ENCODE measurements at places on chromosomes 12 and 14.

- no peak overlapping the region for H3K4me3 ChIP-seq
- H3K27me3 ChIP-seq: no peaks in the 10 kb centered on the region
- no peaks in the 10 kb centered on the region for H3K4me1 ChIP-seq
- DNase-seq: no peak
- no peaks in the 10 kb centered on the region for H3K36me3 ChIP-seq
These were observed 72.5 kb downstream of the NTN4 start for GRCh38 chr12:95718006-95718431.

DNA sequence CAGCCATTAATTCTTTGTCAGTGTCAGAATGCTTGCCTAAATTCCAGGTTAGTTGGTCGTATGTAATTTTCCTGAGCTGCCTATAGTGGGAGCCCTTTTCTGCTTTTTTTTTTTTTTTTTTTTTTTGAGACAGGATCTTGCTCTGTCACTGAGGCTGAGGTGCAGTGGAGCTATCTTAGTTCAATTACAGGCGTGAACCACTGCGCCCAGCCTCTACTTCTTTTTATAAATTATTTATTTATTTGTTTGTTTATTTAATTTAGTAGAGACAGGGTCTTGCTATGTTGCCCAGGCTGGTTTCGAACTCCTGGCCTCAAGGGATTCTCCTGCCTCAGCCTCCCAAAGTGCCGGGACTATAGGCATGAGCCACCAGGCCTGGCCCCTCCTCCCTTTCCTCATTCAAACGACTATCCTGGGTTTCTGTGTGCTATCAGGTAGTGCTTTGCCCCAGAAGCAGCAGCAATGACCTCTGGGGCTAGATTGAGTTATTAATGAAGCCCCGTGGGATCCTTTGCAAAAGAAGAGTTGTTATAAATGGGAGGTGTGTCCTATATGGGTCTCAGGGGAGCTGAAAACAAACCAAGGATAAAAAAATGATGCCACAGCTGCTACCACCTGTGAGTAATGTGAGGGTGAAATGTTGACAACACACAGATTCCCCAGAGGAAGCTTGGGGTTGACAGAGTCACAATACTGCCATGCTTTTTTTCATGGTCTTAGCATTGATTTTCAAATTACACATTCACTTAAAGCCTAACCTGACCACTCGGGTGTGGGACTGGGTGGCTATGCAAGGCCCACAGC, 34.6 kb upstream of the NFKBIA start:
- no peak overlapping the region for H3K27ac ChIP-seq
- H3K4me3 ChIP-seq: no peak overlapping the region
- H3K27me3 ChIP-seq: no peaks in the 10 kb centered on the region
- H3K4me1 ChIP-seq: peaks cover 2% of the 10 kb centered on the region
- H3K36me3 ChIP-seq: no peaks in the 10 kb centered on the region
- no peak for DNase-seq

GRCh38 chr12:93419388-93420034, 22.2 kb downstream of the UBE2N start:
- no peaks in the 10 kb centered on the region for H3K36me3 ChIP-seq
- H3K4me1 ChIP-seq: peaks cover 3% of the 10 kb centered on the region
- no peak overlapping the region for H3K4me3 ChIP-seq
- no peak for DNase-seq
- no peak overlapping the region for H3K27ac ChIP-seq

DNA sequence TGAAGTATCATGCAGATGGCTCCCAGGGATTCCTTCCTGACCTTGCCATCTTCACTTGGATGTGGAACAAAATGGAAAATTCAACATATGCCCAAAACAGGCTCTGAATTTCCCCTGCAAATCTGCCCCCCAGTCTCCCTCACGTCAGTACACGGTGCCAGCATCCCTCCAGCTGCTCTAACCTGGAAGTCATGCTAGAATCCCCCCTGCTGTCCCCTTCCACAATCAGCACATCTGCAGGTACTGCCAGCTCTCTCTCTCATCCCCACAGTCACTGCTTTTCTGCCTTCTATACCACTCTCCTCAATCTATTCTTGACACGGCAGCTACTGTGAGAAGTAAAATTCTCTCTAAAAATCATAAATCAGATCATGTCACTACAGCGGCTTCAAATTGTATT, 21.6 kb downstream of the GALNT6 start:
- DNase-seq: no peak
- H3K27me3 ChIP-seq: no peaks in the 10 kb centered on the region
- no peak overlapping the region for H3K4me3 ChIP-seq
- H3K27ac ChIP-seq: no peak overlapping the region
- no peaks in the 10 kb centered on the region for H3K36me3 ChIP-seq

GRCh38 chr12:48814262-48815125, 3.8 kb upstream of the CACNB3 start:
- peak overlapping the region; percentile 80 for H3K4me3 ChIP-seq
- DNase-seq: peak; percentile 84
- peaks cover 11% of the 10 kb centered on the region for H3K4me1 ChIP-seq
- peaks cover 6% of the 10 kb centered on the region for H3K27me3 ChIP-seq
- H3K36me3 ChIP-seq: no peaks in the 10 kb centered on the region
- peak overlapping the region; percentile 68 for H3K27ac ChIP-seq

GRCh38 chr12:61523276-61523992, 736.8 kb upstream of the USP15 start:
- H3K4me3 ChIP-seq: no peak overlapping the region
- H3K27me3 ChIP-seq: no peaks in the 10 kb centered on the region
- no peak for DNase-seq
- H3K36me3 ChIP-seq: no peaks in the 10 kb centered on the region
- no peaks in the 10 kb centered on the region for H3K4me1 ChIP-seq

DNA sequence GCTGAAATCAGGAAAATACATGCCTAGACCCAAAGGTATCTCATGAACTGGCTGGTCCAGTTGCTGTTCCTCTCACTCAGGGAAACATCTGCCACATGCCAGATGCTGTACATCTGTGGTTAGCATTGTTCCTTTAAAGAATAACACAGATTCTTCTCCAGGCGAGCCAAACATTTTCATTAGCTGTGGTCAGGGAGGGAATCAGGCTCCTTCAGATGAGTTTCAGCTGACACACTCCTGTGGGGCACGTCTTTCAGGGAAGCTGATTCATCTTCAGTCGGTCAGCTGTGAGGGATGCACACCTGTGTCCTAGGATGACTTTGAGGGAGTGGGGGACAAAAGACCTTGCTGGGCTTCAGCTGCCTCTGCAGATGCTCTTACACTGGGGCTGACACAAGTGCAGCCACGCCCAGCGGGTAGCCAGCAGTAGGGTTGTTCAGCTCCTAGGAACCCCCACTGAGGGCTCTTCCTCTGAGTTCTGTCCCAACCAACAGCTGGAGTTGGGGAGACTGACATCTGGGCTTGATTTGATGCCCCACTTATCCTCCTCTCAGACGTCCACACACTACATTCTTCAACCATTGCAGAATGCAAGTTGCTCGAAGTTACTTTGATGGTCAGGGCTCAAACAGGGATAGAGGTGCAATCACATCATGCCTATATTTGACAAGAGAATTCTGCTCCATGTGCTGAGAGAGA, 155.0 kb downstream of the NUAK1 start:
- no peaks in the 10 kb centered on the region for H3K27me3 ChIP-seq
- no peaks in the 10 kb centered on the region for H3K36me3 ChIP-seq
- no peak for DNase-seq
- H3K27ac ChIP-seq: no peak overlapping the region
- H3K4me1 ChIP-seq: no peaks in the 10 kb centered on the region
- H3K4me3 ChIP-seq: no peak overlapping the region

DNA sequence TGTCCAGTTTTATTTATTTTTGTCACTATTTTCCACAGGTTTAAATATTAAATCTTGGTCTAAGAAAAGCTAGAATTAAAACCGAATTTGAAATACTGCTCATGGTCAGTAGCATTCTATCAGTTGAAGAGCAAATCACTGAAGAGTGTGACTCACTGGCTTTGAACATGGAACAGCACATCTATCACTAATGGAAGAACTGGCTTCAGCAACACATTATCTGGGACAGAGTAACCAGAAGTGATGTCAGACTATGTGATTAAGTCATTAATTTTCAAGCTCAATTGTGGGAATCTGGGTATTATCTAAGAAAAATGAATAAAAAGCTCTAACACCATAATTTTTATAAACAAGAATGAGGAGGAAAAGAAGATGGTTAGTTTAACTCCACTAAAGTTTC, 527.5 kb downstream of the TMTC2 start:
- H3K4me1 ChIP-seq: no peaks in the 10 kb centered on the region
- H3K27ac ChIP-seq: no peak overlapping the region
- no peak overlapping the region for H3K4me3 ChIP-seq
- H3K36me3 ChIP-seq: no peaks in the 10 kb centered on the region

DNA sequence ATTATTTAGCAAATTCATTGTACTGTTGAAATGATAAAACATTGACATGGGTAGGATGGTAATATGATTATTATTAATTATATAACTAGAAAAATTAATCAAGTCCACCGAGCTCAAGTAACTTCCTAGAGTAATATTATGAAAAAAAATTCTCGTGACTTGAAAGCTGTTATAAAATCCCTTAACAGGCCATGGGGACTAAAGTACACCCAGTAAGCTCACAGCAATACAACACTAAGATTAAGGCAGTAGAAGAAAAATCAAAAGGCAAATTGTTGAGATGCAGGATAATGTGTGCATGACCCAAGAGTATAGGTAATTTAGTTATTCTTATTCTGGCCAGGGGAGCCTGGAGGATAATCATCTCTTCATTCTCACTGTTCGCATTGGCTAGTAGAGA, 162.6 kb upstream of the LRIG3 start:
- no peak overlapping the region for H3K4me3 ChIP-seq
- DNase-seq: no peak
- no peaks in the 10 kb centered on the region for H3K36me3 ChIP-seq

GRCh38 chr12:88562846-88563582, 17.3 kb downstream of the KITLG start:
- no peak for DNase-seq
- no peak overlapping the region for H3K27ac ChIP-seq
- H3K36me3 ChIP-seq: no peaks in the 10 kb centered on the region
- H3K4me3 ChIP-seq: no peak overlapping the region
- no peaks in the 10 kb centered on the region for H3K4me1 ChIP-seq

GRCh38 chr12:52004042-52004648, 2.6 kb upstream of the TAMALIN start:
- H3K36me3 ChIP-seq: no peaks in the 10 kb centered on the region
- peaks cover 3% of the 10 kb centered on the region for H3K27me3 ChIP-seq
- H3K27ac ChIP-seq: no peak overlapping the region

DNA sequence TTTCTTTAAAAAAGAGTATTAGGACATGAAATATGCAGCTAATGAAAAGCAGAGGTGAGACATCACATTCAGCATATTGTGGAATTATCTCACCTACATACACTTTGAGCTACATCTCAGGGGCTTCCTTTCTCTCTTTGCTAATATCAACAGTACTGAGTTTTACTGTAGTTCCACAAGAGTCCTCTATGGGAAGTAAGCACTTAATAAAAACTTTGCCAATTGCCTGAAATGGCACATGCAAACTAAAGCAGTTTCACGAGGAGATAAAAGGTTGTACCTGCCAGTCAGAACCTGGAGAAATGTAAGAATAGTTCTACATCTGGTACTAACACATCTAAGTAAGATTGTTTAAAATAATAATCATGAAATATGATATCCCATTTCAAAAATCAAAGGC, 73.5 kb upstream of the GPHB5 start:
- H3K36me3 ChIP-seq: peaks cover 3% of the 10 kb centered on the region
- no peak for DNase-seq
- H3K27ac ChIP-seq: no peak overlapping the region
- H3K4me1 ChIP-seq: no peaks in the 10 kb centered on the region
- no peak overlapping the region for H3K4me3 ChIP-seq
- no peaks in the 10 kb centered on the region for H3K27me3 ChIP-seq

GRCh38 chr14:34993426-34993825, 10.6 kb downstream of the SRP54 start:
- peaks cover 13% of the 10 kb centered on the region for H3K4me1 ChIP-seq
- DNase-seq: no peak
- no peaks in the 10 kb centered on the region for H3K27me3 ChIP-seq
- no peak overlapping the region for H3K4me3 ChIP-seq

DNA sequence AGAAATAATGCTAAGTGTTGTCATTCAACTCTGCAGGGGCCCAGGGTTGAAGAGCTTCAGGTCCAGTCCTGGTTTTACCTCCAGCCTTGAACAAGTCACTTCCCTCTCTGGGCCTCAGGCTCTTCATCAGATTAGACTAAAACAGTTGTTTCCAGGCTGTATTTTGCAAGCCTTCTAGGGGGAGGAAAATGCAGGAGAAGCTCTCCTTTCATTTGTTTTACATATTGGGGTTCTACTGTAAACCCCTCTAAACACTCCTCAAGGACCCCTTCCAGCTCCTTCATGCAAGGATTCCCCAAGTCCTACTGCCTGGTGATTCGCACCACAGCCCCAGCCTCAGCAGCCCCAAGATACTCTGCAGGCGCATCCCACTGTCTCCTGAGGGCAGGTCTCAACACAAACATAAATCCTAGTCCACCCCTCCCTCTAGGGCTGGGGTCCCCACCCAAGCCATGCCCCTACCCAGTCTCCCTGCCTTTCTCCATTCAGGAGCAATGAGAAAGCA, 2.7 kb downstream of the SDR9C7 start:
- no peaks in the 10 kb centered on the region for H3K4me1 ChIP-seq
- no peaks in the 10 kb centered on the region for H3K36me3 ChIP-seq
- H3K27ac ChIP-seq: no peak overlapping the region
- no peaks in the 10 kb centered on the region for H3K27me3 ChIP-seq
- peak; percentile 53 for DNase-seq

DNA sequence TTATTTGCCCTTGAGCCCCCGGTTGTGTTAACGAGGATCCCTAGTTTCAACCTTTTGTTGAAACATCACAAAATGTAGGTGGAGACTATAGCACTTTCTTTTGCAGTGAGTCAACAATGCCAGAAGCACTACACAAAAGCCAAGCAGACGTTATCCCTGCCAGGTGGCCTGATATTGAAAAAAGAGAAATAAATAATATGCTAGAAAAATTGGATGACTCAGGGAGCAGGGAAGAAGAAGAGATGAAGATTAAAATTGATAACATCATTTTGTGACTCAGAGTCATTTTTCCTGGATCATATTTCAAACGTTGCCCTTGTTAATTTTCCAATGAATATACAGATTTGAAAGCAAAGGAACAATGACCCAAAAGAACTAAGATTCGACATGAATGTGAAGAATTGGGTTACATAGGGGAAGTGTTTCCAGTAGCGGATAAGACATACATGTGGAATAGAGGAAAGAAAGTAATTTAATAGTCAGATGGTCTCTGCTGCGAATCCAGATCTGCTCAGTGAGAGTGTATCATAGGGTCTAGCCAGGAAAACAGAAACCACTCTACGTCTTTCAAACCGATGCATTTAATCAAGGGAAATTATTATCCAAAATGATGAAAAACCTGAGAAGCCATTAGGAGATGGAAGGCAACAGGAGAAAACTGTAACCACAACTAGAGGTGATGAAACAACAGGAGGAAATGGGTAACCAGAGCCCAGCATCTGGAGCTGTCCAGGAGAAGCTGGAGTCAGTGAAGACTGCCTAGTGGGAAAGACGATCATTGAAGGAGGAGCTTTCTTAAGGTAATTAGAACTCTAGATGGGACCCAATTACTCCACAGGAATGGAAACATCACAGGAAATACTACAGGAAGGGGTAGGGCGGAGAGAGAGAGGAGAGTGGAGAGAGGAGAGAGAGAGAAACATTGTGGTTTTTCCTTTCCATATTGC, 57.9 kb downstream of the RERG start:
- no peaks in the 10 kb centered on the region for H3K4me1 ChIP-seq
- no peak overlapping the region for H3K27ac ChIP-seq
- no peak overlapping the region for H3K4me3 ChIP-seq
- no peak for DNase-seq
- no peaks in the 10 kb centered on the region for H3K27me3 ChIP-seq
- H3K36me3 ChIP-seq: no peaks in the 10 kb centered on the region

GRCh38 chr12:129366656-129367055, 513.4 kb downstream of the GLT1D1 start:
- no peaks in the 10 kb centered on the region for H3K36me3 ChIP-seq
- no peaks in the 10 kb centered on the region for H3K4me1 ChIP-seq
- H3K27me3 ChIP-seq: no peaks in the 10 kb centered on the region
- no peak overlapping the region for H3K4me3 ChIP-seq
- DNase-seq: no peak

Data from liver (tissue), 10 donors.